ENCODE measurements at places on chromosomes 6 and 20.

DNA sequence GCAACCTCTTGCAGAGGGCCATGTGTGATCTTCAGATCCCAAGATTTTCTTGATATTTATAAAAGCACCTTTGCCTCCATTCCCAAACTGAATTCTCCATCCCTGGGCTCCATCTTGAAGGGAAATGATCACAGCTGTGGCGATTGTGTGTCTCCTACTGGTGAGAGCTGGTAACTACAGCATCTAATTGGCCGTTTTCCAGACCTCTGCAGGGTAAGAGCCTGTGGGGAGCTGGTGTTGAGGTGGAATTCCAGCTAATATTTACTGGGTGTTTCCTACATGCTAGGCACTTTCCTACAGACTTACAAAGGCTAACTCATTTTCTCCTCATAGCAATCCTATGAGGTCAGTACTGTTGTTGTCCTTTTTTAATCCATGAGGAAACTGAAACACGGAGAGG lies 59.2 kb upstream of the FNDC1 start:
- DNase-seq = no peak

DNA sequence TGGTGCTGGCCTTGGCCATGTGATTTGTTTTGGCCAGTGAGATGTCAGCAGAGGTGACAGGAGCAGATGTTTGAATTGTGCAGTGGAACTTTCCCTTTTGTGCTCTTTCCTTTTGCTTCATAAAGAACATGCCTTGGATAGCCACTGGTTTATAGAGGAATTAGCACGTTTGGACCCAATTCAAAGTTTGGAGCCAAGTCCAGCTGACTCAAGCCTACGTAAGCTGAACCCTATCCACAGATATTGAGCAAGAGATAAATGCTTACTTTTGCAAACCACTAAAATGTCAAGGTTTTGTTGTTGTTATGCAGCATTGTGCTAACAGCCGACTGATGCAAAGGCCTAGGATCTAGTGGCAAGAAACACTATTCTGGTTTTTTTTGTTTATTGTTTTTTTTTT lies 230.9 kb upstream of the CITED2 start:
- DNase-seq = no peak

DNA sequence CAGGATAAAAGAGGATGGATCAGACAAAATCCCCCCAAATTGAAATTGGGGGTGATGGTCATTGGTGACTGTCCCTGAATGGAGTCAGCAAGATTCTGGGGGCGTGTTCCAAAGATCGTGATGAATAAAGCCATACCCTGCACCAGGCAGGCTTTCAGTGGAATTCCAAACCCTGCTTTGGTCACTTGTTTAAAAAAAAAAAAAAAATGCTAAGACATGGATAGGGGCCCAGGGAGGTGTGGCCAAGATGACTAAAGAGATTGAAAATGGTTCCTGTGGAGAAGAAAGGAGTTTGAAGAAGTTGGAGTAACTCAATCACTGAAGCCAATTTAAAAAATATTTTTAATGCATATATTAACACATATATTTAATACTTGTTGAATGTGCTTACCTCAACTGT lies 161.4 kb upstream of the KCNG1 start:
- no peak for DNase-seq

DNA sequence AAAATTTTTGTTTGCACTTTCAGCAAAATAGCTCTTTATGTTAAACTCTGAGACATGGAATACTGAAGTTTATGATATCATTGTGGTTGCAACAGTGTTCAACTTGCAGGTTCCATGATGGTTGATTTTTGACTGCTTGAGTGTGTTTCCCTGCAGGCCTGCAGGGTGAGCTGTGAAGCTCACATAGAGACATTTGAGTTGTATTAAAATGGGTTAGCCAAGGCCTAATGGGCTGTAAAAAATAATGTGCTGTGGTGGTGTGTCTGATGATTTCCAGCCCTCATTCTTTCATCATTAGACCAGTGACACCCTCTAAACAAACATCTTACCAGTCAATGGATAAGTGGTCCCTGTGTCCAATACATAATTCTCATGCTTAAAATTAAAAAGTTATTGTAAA lies 321.4 kb downstream of the FARS2 start:
- DNase-seq = no peak

- DNase-seq = no peak
Observed at GRCh38 chr6:153588330-153588729, 450.7 kb upstream of the OPRM1 start.

- DNase-seq = no peak
Observed at GRCh38 chr20:44020406-44021148, 105.9 kb downstream of the TOX2 start.

GRCh38 chr6:28002161-28002560 lies 45.1 kb downstream of the OR2B6 start:
- no peak for DNase-seq

GRCh38 chr20:63565699-63566335 lies 8.2 kb downstream of the HELZ2 start:
- no peak for DNase-seq

GRCh38 chr6:145087034-145087433 lies 648.3 kb downstream of the EPM2A start:
- DNase-seq = no peak

DNA sequence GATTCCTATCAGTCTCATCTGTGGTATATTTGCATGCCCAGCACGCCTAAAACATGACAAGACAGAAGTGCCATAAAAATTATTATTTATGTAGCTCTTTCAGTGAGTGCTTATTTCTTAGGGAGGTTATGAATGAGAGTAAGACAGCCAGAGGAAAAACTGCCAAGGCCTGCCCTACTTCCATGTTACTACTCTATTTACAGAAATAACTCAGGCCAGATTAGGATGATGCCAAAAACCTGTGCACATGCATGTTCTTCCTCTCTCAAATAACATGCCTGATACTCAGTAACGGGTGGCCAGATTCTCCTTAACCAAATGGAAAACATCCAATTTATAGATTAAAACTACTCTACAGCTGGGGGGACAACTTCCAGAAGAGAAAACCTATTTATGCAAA lies 45.7 kb downstream of the ILRUN start:
- no peak for DNase-seq

DNA sequence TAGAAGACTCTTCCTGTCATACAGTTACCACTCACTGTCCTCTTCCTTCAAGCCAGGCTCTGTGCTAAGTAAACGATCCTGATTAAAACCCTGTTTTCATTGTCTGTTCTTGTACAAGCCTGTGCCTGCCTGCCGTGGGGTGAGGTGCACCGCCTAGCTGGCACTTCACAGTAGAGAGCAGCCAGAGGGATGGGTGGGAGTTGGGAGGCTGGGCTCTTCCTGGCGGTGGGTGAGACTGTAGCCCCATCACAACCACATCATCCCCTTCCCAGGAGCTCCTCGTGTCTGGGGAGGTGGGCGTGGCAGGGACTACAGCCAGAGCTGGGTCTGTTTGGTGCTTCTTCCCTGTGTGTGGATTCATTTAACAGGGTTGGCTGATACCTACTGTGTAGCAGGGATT lies 382.0 kb downstream of the TAF4 start:
- no peak for DNase-seq

DNA sequence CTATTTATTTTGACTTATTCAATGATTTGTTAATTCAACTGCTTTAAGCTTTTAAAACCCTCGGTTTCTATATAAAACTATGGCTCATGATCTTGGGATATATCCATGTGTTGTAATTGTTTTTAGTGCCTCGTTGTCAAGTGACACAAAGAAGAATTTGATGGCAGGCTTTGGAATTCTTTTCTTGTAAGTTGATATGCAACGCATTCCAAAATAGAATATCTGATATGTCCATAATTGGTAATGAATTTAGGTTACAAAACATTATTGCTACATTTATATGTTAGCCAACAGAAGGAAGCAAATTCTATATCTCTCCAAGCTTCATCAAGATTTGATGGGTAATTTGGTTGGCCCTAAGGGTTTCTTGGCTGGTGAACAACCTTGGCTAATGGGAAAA lies 220.4 kb upstream of the RIMS1 start:
- DNase-seq = no peak

- no peak for DNase-seq
Observed at GRCh38 chr6:116278854-116279231, 887 bp downstream of the TSPYL1 start.

DNA sequence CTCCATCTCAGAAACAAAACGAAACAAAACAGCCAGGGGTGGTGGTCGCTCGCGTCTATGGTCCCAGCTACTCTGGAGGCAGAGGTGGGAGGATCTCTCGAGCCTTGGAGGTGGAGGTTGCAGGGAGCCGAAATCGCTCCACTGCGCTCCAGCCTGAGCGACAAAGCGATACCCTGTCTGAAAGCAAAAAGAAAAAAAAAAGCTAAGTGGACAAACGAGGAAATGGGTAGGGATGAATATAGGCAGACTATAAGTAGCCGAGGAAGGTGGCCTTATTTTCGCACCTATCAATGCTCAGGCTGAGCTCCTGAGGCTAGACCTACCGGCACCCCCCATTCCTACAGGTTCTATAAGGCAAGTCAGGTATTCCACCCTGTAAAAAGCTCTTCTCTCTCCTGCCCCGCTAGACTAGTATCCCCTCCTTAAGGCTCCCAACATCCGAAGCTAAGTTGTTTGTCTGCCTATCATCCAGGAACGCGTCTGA lies 650 bp upstream of the CASP8AP2 start:
- DNase-seq = no peak
